IMR-90 (cell line): ENCODE measurements at places on chromosomes 2 and 18. TPM values are rescaled to one million over a fixed set of nuclear protein-coding genes. Genes with fewer than 3 reads are reported as not detected.

The NEURL3 gene
- total RNA-seq = not detected in 2 replicates

- DNase-seq = peak; percentile 20
Measured at GRCh38 chr18:23683671-23684070, 5.6 kb upstream of the LAMA3 start.

GRCh38 chr18:28684746-28685355 lies 507.9 kb upstream of the CDH2 start:
- DNase-seq = no peak

The SIGLEC15 gene
- 0.83 and 1.1 TPM in 2 replicates for total RNA-seq

DNA sequence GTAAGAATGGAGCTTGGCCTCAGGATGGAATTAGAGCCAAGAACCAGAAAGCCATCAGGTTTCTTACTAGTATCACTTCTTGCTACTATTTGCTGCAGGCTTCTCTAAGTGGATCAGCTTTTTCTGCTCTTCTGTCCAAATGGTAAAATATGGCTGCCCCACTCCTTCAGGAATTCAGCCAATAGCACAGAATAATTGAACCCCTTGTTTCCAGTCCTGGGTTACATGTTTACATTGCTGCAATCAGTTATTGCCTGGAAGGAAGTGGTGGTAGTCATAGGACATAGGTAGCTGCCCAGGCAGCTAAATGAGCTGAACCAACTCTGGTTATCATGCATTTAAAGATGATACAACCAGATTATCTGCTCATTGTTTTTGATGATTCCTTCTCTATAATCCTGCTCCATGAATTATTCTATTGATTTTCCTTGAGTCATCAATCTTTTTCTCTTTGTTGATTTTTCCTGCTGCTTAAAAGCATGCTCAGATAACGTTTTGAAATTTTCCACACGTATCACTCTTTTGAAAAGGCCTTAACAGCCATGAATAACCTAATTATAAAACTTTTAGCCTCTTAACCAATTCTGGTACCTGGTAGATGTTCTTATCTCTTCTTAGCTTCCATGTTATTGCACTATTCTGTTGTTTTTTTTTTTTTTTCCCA lies 12.6 kb downstream of the AGPS start:
- peak; percentile 7 for DNase-seq

The CPS1 gene
- total RNA-seq = 18.6 and 20.1 TPM in 2 replicates

GRCh38 chr18:21997207-21998143 lies 171.9 kb upstream of the GATA6 start:
- DNase-seq = peak; percentile 42
